ENCODE measurements at places on chromosomes 5 and 9.

- DNase-seq, result no peak
Measured at GRCh38 chr9:115364991-115365390, 247.0 kb upstream of the TNC start.

DNA sequence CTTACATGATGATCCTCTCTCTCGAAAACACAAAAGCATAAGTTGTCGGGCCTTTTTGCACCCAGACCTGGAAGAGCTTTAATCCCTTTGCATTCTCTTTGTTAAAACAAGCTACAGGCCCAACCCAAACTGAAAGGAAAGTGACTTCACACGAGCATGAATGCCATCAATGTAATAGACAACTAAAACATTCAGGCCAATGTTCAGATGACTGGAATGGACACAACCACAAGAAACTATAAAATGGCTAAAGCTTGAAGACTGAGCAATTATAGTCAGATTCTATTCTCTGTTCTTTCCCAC lies 45.5 kb downstream of the RFX3 start:
- DNase-seq, result no peak

DNA sequence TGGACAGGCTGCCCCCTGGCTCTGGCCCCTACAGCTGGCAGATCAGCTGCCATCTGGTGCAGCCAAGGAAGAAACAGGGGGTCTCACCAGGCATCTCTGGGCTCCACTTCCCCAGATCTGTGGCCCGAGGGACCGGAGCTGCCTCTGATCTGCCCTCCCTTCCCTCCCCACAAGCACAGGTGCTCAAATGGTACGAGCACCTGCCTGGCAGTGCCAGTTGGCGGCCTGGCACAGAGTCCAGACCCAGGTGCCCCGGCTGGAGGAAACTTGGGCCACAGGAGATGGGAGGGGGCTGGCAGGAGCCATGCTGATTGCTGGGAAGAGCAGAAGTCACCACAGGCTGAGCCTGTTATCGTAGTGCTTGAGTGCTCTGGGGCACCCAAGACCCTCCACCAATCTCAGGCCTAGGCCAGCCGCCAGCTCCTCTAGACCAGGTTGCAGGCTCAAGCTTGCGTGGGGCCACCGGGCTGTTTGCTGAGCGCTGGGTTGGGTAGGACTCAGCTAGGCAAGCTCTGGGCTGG lies 5.0 kb upstream of the CAMK2A start:
- DNase-seq, result no peak

GRCh38 chr5:29213475-29213874 lies 1980.0 kb upstream of the CDH6 start:
- DNase-seq, result no peak

GRCh38 chr5:31124026-31124425 lies 69.5 kb upstream of the CDH6 start:
- DNase-seq, result no peak

DNA sequence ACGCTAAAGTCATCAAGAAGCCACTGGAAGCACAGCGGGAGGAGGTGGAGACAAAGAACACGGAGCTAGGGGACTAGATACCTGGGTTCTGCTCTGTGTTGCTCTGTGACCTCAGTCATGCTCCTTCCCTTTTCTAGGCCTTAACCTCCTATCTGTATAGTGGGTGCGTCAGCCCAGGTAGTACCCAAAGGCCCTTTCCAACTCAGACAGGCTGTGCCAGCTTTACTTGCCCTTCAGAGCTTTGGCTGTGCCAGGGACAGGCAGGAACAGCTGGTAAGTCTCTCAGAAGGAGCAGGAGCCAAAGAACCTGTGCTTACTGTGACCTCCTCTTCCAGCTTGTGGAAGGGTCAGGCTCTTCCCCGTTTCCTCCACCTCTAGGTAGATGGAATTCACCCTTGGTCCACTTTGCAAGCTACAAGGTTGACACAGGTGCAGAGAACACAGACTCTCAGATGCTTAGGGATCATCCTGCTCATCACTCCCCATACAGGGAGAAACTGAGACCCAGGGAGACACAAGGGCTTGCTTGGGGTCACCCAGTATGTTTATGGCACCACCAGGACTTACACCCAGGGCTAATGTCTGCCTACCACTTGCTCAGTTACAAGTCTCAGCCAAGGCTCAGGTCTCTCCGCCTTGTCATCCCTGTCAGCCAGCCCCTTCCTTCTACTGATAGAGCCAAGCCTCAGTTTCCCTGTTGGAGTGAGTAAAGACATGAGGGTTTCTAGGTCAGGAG lies 1.7 kb downstream of the CCDC69 start:
- DNase-seq, result no peak

DNA sequence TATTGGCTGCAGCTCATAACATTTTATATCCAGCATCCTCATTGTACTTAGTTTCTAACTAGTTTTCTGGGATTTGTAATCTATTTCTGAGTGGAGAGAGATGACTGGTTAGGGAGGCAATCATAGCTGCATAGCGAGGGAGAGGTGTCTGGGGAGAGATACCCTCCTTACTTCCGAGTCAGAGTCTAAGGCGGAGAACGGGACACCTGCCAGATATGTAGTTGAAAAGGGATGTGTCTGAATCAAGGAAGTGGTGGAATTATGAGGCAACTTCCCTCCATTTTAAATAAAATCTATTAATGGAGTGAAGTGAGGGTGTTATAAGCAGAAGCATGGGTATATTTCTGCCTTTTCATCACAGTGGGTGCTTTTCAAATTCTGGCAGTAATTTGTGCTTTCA lies 126.5 kb downstream of the MAST4 start:
- DNase-seq, result no peak

- no peak for DNase-seq
Measured at GRCh38 chr5:120454094-120454798, 9.9 kb upstream of the PRR16 start.

- no peak for DNase-seq
Measured at GRCh38 chr9:72527801-72528195, 6.4 kb downstream of the TMC1 start.

- no peak for DNase-seq
Measured at GRCh38 chr5:160171666-160172065, 52.4 kb upstream of the PWWP2A start.

DNA sequence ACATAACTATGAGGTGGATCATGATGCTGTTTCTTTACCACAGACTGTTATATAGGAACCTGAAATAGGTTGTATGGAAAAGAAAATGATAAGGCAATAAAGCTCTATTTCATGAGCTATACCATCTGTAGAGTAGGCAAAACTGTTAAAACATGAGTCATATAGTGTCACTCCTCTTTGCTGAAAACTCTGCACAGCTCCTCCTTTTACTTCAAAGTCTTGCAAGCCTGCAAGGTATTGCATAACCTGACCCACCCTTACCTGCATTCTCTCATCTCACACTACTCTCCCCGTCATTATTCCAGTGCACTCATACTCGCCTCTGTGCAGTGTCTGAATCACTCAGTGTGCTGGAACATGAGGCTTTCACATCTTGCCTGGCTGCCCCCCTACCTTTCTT lies 790.1 kb downstream of the EFNA5 start:
- DNase-seq, result no peak

DNA sequence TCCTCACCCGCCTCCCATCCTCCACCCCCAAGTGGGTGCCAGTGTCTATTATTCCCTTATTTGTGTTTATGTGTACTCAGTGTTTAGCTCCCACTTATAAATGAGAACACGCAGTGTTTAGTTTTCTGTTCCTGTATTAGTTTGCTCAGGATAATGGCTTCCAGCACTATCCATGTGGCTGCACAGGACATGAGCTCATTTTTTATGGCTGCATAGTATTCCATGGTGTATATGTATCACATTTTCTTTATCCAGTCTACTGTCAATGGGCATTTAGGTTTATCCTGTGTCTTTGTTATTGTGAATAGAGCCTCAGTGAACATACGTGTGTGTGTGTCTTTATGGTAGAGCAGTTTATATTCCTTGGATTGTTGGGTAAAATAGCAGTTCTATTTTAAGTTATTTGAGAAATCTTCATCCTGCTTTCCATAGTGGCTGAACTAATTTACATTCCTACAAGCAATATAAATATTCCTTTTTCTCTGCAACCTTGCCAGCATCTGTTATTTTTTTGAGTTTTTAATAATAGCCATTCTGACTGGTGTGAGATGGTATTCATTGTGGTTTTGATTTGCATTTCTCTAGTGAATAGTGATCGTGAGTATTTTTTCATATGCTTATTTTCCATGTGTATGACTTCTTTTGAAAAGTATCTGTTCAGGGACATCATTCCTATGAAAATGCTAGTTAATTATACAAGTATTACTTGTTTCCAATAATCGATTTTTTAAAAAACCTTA lies 164.0 kb upstream of the CCDC152 start:
- no peak for DNase-seq

- no peak for DNase-seq
Measured at GRCh38 chr5:22596404-22596970, 256.7 kb downstream of the CDH12 start.

DNA sequence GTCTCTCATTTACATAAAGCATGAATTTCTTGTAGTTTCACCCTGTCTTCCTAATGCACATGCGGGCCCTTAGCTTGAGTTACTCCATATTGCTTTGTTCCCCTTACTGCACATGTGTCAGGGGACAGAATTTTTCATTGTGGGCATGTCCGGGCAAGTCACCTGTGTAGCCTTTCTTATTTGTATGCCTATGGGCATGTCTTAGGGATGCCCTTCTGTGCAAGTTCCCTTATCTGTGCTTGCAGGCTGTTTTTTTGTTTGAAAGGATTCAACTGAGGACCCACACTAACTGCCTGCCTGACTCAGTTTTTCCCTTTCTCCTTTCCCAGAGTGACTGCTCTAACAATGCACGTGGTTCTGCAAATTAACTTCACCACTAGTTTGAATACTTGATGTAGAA lies 161.7 kb downstream of the YTHDC2 start:
- DNase-seq, result no peak

DNA sequence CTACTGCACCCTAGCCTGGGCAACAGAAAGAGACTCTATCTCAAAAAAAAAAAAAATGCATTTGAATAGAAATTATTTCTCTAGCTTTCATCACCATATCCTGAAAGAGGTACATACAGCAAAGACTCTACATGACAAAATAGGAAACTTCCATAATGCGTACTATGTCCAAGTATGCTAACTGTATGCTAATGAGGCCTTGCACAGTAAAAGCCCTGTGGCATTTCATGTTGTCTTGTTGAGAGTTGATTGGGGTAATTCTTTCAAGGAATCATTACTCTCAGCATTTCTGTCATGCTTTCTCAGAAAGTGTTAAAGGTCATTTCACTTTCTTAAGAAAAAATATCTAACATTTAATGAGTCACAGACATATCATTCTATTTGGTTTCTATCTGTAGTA lies 393.4 kb downstream of the CTNND2 start:
- DNase-seq, result no peak

GRCh38 chr9:89842267-89842768 lies 237.5 kb downstream of the GADD45G start:
- DNase-seq, result no peak

DNA sequence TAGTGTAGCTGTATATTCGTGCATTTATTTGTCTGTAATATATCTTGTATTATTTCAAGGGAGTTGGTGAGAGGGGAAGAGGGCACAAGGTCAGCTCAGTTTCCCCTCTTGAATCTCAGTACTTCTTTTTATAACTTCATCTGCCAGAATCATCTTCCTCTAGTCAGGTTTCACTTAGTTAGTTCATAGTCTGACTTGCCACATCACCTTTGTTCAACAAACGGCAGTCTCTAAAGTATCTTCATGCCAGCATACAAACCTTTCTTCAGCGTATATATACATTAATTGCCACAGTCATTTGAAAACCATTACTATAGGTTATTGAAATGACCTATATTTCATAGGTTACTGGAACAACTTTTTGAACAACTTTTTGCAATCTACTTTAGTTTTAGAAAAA lies 1.6 kb downstream of the ECM2 start:
- DNase-seq, result no peak

DNA sequence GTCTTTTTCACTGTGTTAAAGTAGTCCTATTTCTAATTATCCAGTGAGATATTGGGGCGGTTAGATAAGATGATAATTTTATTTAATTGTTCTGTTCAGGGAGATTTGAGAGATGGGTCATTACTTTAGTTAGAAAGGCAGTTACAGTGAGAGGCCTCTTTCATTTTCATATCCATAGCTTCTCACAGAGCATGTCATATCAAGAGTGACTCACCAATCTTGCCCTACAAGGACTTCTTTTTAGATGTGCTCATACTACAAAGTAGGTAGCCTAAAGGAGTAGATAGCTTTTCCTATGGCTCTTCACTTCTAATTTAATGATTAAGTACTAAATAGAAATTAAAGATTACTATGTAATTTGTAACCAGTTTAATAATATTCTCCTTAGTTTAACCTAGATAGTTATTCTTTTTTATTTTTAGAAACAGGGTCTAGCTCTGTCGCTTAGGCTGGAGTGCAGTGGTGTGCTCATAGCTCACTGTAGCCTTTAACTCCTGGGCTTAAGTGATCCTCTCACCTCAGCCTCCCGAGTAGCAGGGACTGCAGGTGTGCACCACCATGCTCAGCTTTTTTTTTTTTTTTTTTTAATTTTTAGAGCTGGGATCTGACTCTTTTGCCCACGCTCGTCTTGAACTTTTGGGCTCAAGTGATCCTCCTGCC lies 71.0 kb downstream of the FER start:
- no peak for DNase-seq

DNA sequence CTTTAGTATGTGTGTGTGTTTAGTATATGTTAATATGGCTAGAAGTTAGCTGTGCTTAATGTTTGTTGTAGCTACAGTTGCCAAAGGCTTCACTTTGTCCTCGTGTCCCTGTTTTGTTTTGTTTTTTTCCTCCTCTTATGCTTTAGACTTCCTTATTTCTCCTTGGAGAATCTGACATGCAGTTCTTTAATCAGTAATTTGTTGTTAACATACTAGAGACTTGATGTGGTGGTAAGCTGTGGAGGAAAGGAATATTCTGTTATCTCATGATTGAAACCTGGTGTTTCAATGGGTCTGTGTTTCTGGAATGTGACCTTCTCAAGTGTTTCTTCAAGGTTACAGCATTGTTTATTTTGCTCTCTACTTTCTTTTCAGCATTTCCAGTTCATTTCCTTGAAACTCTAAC lies 515.6 kb upstream of the ST8SIA4 start:
- no peak for DNase-seq

GRCh38 chr5:74586856-74587255 lies 53.7 kb downstream of the ENC1 start:
- no peak for DNase-seq

DNA sequence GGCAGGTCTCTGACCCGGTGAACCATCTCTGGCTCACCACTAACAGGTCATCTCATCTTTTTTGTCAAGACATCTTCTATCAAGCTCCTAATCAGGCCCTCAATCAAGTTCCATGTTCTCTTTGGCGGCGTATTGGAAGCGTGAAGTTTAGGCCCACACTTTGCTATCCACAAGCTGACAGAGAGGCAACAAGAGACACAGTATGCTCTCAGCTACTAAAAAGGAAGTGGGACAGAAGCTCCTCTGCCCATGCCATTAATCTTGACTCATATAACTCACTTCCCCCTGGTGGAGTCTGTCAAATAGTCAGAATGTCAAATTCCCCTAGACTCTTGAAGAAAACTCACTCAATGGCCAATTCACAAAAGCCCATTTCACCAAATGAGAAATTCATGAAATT lies 77.6 kb upstream of the TMC1 start:
- no peak for DNase-seq
